Left renal cortex interstitium (tissue), 4 donors: ENCODE measurements at places on chromosomes 4 and X. TPM values are rescaled to one million over a fixed set of nuclear protein-coding genes. Genes with fewer than 3 reads are reported as not detected.

ASMT gene
- not detected for polyA plus RNA-seq

CT55 gene
- 0.13 TPM for polyA plus RNA-seq

- no peak for DNase-seq
Measured at GRCh38 chr4:113181289-113182007, 132.0 kb downstream of the ANK2 start.

DNA sequence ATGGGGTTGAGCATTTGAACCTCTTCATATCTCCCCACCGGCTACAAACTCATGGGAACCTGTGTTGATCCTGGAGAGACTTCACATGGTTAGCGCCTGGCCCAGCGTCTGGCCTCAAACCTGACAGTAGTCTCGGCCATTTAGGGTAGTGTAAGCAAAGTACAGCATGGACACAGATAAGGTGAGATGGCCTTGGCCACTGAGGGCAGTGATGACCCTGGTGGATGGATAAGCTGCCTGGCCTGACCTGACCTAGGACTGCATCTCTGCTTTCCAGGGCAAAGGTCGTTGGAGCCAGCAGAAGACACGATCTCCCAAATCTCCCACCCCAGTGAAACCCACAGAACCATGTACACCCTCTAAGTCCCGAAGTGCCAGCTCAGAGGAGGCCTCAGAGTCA is 51.7 kb downstream of the BCORL1 start:
- DNase-seq = no peak

GRCh38 chr4:56026596-56026995 is 77.9 kb downstream of the CEP135 start:
- DNase-seq = no peak

DNA sequence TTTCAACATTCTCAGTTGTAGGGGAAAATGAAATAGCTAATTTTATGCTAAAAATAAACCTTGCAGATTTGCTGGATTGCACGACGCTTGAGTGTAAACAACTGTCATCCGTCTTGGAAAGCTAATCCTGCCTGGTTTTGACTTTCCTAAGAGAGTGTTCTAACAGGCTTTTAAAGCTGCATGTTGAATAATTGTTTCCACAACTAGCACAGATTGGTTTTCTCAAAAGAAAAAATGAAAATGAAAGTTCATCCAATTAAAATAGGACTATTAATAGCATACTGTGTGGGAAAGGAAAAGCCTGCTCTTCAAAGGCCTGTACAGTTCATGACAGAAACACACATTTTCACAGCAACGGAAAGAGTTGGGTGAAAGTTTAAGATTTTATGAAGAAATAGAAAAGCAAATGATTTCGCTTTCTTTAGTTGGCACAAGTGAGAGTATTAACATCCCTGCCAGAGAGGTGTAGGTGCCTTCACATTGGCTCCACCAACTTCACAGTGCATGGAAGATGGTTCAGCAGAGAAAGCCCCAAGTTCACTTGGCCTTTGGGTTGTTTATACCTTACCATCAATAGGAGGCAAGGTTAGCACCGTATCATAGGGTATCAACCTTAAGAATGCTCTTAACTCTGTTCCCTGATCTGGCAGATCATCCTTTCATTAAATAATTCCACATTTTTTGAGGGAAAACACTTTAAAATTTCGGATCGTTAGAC is 140.0 kb upstream of the GUCY1A1 start:
- DNase-seq = no peak

DNA sequence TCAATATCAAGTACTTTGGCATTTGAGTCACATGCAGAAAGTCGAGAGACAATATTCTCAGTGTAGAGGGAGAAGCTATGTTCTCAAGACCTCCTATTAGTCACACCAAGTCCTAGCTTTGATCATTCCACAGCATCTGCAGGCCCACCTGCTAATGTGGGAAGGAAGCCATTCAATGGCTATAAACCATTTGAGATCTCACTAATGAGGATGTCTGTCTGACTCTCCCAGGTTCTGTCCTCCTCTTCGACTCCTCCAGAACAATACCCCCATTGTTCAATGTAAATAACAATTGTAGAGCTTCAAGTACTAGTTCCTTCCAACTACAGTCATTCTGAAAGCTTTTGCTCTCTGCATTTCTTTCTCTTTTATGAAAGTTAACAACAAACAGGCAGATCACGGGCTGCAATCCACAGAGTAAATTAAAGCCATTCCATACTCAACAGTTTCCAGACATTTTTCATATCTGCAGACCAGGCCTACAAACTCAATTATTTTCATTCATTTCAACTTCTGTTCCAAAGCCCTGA is 140.2 kb upstream of the EDNRA start:
- DNase-seq = no peak
